Vagina (tissue), 2 donors: ENCODE measurements at places on chromosomes 6 and 20.

DNA sequence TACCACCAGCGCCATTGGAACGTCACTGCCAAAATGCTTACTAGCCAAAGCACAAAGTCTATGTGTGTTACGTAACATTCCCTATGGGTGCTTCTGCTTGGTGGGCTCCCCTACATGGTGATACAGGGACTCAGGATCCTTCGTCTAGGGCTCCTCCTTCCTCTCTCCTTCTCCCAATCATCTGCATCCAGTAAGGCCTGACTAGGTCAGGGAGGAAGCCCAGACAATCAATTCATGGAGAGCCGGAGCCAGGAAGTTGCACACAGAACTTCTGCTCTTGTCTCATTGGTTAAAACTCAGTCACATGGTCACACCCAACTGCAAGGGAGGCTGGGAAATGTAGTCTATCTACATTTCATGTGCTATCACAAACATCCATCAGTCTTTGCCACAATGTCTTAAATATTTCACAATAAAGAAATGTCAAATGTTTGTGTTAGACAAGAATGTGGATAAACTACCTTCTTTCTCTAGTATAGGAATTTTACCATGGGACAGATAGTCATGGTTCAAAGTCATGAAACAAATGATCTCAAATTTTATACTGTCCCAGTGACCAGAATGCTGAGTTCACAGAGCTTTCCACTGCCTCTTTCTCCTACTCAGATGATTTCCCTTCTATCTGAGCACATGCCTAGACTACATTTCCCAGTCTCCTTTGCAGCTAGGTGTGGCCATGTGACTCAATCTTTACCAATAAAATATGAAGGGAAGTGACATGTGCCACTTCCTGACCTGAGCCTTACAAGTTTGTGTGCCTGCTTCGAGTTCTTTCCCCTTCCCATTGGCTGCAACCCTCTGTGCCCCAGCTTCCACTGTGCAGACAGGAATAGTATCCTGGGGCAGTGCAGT is 9.3 kb upstream of the KCNK15 start:
- no peak for DNase-seq

DNA sequence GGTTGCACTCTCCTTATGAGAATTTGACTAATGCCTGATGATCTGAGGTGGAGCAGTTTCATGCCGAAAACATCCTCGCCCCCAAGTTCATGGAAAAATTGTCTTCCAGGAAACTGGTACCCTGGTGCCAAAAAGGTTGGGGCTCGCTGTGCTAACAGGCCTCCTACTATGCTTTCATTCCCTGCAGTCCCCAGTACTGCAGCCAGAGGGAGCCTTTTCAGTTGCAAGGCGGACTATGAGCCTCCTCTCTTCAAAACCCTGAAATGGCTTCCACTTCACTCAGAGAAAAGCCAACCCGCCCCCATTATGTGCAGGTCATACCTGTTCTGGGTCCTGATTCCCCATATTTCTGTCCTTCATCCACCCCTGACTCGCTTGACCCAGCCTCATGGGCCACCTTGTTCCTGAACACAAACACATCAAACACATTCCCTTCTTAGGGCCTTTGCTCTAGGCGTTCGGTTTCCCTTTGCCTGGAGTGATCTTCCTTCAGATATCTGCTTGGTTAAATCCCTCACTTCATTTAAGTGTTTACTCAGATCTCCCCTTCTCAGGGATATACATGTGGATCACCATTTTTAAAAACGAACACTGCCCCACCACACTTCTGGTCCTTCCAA is 173.7 kb downstream of the PHACTR1 start:
- no peak for DNase-seq

DNA sequence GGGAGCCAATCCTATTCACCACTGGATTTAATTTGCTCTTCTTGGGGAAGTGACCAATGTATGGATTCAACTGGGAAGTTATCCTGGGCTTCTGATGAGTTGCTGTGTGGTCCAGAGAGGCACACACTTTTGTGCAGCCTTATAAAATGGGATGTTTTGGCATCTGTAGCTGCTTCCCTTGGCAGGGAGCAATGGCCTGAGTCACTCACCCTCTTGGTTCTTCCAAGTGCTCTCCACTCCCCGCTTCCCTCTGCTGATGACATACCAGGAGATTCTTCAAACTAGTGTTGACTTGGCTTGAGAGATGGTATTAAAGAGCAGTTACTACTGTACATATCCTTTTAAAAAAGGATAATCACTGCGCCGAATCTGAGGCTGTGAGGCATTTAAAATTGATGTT is 105.8 kb downstream of the JARID2 start:
- no peak for DNase-seq

GRCh38 chr6:45386501-45386900 is 8.8 kb upstream of the SUPT3H start:
- DNase-seq, result no peak

- no peak for DNase-seq
Measured at GRCh38 chr6:37131104-37131959, 38.6 kb upstream of the PIM1 start.

DNA sequence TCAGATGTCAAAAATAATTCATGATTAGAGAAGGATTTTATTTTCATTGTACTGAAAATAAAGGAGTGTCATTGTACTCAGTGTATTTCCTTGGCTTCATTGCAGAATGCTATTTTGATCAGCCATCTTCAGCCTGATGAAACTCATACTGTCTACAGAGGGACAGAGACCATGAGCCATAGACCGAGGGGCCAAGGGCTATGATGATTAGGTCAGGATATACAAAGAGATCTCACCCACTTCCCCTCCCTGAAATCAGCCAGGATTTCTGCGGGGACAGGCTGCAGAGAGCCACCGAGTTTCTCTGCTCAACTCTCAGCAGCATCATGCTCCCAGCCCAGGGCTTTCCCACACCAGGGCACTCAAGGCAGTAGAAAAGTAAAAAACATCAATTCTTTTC is 47.0 kb downstream of the ALDH8A1 start:
- DNase-seq, result no peak
